ENCODE measurements at places on chromosomes 3 and 15.
A peak's percentile ranks its signal among the peaks of the same experiment; 100 is the strongest.

DNA sequence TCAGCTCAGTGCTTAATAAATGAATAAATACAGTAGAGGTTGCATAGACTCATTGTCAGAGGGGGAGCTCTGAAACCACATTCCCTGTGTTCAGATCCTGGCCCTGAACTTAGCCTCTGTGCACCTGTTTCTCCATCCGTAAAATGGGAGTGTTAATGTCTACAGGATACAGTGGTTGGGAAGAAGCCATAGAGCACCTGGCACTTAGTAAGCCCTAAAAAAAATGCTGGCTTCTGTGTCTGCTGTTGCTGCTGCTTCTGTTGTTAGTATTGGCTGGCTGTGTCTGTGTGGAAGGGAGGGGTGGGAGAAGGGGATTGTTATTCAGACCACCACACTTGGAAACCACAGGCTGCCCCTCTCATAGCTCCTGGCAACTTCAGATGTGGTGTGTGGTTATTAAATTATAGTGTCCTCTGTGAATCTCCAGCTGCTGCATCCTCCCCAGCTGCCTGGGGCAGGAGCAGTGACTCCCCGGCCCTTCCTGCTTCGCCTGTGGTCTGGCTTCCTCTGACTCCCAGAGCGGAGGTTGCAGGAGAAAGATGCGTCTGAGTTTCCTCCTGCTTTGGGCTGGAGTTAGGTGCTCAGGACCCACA lies 31.0 kb downstream of the FGD5 start:
- no peak for DNase-seq

DNA sequence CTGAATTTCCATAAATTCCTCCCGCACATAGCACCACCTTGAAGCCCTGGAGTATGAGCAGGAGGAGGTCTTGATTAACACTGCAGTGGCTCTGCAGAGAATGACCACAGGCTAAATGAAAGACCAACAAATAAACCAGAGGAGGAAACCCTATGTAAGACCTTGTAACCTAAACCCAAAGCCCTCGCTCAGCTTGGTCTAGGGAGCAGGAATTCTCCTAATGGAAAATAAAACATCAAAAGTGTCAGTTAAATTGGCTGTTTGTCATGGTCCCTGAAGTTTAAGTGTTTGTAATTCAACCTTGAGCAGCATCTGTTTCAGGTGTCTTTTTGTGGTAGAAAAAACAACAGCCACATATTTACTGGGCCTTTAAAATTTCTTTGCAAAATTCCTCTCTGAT lies 9.2 kb upstream of the UBE2Q2 start:
- DNase-seq = no peak

GRCh38 chr15:45129651-45130129 lies at the start of the genes DUOX1 and DUOXA1:
Gene DUOX1, plus strand, starts transcription at chr15:45129994. Its CDS starts 1,973 bp downstream, at chr15:45131967.
Gene DUOXA1, minus strand, starts transcription at chr15:45129879. Its CDS starts 6,865 bp downstream, at chr15:45123014.
- peak; percentile 16 for DNase-seq

DNA sequence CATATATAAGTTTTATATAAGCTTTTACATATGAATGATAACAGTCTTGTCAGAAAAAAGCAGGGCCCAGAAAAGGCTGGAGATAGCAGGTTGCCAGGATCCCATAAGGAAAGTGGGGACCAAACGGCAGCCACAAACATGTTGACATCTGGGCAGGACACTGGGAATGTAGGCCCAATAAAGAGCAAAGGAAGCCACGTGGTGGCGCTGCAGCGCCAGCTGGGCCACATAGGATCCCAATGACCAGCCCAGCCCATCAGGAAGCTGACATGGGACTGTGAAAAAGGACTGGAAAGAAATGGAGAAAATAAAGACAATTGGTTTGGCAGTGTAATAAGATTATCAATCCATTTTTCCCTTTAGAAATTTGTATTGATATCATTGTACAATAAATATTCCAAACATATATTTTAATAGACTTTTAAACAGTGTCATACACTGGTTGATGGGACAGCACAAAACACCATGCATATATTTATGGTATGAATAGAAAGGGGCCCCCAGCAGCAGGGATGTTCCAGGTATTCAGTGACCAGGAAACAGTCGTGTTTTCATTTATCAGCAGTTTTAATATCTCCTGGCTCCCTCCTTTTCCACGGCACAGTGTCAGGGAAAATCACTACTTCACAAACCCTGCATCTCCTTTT lies 89.0 kb upstream of the STRIT1 start:
- DNase-seq = no peak

DNA sequence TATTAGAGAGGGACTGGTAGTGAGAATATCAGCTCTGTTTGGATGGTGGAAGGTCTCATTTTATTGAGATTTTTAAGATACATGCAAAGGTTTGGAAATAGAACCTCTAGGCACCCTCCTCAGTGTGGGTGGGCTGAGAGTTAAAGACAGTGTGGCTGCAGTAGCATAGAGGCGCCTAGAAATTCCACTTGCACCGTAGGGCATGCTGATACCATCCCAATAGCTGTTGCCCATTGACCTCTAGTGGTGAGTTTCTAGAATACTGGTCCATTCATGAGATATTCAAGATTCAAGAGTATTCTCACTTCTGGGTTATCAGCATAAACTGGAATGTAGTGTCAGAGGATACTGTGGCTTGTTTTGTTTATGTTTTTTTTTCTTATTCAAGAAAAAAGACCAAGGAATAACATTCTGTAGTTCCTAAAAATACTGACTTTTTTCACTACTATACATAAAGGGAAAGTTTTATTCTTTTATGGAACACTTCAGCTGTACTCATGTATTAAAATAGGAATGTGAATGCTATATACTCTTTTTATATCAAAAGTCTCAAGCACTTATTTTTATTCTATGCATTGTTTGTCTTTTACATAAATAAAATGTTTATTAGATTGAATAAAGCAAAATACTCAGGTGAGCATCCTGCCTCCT lies 87.2 kb downstream of the TGFBR2 start:
- peak; percentile 32 for DNase-seq

DNA sequence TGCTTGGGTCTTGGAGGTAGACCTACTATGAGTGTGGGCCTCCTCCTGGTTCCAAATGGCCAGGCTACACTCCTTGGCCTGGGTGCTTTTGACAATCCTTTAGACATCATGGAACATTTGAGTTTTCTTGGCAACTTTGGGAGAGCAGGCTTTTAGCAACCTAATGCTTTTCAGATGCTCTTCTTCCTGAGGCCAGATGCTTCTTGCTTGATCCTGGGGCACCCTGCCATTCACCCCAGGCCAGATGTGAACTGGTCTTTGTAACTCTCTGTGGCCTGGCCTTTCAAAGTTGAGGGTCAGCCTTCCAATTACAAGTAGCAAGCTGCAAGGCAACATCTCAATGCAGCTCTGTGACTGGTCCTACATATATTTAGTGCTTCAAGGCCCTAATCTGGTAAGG lies 40.5 kb downstream of the RTP1 start:
- no peak for DNase-seq

DNA sequence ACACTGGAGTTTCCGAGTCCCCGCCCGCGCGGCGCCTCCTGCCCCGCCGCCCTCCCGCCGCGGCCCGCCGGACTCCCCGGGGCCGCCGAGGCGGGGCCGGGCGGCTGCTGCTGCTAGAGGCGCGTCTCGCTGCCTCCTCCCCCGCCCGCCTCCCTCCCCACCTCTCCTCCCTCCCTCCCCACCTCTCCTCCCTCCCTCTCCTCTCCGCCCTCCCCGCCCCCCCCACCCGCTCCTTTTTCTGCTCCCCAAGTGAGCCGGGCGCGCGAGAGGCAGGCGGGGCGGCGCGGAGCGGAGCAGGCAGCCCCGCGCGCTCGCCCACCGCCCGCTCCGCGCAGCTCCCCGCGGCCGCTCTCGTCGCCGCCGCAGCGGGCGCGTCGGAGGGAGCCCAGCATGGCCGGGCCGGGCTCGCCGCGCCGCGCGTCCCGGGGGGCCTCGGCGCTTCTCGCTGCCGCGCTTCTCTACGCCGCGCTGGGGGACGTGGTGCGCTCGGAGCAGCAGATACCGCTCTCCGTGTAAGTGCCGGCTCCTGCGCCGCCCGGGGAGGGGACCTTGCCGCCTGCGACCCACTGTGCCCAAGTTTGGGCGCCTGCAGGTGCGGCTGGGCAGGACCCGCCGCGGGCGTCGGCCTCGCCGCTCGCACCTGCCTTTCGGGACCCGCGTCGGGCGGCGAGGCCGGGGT lies at the start of gene CACNA2D3:
TSS of gene CACNA2D3 (plus strand) at position 229 of the 679 bp plus-strand sequence.
- no peak for DNase-seq

DNA sequence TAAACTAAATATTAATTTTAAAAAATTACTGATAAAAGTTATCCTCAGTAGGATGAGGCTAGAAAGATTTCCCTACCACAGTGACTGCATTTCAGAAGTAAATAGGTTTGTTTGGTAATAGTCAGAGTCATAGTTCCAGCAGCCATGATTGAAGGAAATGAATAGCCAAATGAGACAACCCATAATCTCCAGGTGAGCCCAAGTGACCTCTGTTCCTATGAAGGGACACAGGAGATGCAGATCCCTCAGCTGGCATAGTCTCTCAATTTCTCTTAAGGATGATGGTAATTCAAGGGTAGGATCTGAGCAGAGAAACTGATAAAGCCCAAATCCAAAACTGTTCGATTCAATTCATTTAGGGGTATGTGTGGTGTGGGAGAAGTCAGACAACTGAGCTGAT lies 461.8 kb downstream of the RAP2B start:
- no peak for DNase-seq

DNA sequence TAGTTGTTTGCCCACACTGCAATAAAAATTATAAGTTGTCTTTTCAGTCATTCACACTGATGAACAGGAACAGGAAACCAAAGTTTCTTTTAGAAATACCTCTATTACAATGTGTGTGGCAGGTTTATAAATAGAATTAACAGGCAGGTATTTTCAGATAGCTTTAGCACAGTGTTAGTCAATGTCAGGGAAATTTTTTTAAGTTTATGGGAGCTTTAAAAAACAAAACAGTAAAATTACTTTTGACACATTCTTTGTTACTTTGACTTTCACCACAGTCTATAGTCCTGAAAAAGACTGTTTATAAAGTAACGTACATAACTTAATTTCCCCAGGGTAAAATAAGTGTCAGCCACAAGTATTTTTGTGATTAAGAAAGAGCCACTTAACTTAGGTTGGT lies 38.1 kb downstream of the SERPINI1 start:
- DNase-seq = no peak

- DNase-seq = no peak
These were observed 30.4 kb downstream of the SPPL2A start for GRCh38 chr15:50735156-50735555.

DNA sequence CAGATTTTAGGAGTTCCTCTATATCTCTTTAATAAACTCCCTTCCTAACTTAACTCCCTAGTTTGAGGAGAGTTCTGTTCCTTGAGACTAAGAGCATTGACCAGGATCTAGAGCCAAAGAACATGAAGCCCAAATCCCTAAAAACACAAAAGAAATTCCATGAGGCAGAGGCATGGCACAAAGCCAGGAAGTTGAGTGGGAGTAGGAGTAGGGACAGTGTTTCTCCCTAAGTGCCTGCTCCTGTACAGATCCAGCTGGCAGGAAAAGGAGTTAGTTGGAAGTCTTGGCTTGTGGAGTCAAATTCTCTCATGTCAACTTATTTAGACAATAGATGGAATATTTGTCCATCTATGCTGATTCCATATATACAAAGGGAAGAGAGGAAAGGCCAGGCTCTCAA lies 11.4 kb downstream of the ACTC1 start:
- DNase-seq = no peak

Measured in activated T-cell treated with anti-CD3 and anti-CD28 coated beads for 24 hours (primary cell).